ENCODE measurements at places on chromosomes 4 and X.

DNA sequence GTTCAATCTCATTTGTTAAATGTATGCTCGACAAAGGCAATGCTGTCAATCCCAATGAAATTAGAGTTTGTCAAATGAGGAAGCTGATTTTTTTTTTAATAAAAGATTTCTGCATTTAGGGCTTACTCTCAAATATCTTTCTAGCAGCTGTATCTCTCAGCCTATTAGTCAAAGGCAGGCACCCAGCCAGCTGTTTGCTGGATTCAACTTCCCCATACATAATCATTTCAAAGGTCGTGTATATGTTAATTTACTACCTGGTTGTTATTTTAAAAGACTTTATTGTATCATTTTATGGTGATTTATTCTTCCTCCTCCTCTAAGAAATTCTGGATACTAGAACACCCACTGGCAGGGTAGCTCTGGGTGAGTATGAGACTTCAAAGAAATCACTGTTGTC lies 27.1 kb downstream of the RAI2 start:
- no peak for DNase-seq

DNA sequence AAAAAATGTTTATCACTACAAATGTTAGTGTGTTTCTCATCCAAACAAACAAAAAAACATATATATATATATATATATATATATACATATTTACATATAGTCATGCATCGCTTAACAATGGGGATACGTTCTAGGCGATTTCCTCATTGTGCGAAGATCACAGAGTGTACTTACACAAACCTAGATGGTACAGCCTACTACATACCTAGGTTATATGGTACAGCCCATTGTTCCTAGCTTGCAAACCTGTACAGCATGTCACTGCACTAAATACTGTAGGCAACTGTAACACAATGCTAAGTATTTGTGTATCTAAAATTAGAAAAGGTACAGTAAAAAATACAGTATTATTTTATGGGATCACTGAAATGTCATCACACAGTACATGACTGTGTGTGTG lies 16.4 kb upstream of the TMSB4X start:
- DNase-seq: no peak

DNA sequence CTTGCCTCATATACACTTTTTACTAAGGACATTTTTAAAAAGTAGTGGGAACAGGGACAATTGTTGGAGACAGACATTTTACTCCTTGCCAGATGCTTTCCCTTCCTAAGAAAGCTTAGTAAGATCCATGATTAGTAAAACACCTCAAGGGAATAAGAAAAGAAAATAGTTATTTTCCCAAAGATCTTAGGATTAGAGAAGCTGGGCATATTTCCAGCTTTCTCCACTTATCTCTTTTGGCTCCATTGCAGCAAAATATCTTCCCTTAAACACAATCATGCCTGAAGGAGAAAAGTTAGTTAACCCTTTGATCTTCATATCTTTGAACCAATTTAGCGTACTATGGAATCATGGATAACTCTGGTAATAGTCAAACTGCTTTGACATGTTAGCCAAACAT lies 257.9 kb downstream of the PCDH18 start:
- peak; percentile 14 for DNase-seq

- DNase-seq: no peak
Measured at GRCh38 chrX:110188701-110189558, 129.0 kb downstream of the AMMECR1 start.

DNA sequence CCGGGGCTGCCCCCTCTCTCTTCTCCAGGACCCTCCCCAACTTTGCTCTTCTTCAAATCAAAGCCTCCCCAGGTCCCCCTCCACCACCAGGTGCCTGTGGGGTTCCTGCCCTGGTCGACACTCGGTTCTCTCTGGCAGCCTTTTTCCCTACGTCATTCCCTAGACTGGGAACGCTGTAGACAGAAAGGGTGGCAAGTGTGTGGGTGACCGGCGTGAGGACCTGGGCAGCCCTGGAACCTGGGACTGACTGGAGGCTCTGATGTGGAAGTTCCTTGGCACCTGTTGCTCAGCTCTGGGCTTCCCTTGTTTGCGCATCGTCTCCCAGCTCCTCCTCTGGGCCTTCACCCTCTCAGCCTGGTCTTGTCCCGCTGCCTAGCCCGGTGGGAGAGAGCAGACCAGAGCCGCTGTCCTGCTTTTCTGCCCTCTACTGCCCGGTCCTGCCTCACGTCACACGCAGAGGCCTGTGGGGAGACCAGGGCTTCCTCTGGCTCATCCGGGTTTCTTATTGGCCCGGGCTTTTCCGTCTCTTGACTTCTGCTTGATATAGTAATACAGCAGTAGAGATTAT lies 1.3 kb downstream of the TACC3 start:
- no peak for DNase-seq

GRCh38 chr4:186105647-186106321 lies 1.3 kb downstream of the FAM149A start:
- no peak for DNase-seq

DNA sequence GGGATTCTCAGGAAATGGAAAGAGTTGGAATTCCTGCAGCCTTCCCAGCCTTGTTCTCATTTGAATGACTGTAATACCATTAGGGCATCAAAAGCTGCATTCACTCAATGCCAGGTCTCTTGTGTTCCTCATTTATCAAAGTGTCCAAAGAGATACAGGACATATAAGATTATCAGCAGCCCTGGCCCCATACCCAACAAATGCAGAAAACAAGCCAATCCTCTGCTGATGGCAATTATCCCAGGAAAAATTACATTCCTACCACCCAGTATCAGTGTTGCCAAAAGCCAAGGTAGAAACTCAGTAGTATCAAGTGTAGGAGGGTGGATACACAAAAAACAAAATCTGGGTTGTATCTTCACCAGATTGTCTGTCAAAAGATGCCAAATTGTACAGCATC lies 18.5 kb upstream of the ASB5 start:
- DNase-seq: no peak

DNA sequence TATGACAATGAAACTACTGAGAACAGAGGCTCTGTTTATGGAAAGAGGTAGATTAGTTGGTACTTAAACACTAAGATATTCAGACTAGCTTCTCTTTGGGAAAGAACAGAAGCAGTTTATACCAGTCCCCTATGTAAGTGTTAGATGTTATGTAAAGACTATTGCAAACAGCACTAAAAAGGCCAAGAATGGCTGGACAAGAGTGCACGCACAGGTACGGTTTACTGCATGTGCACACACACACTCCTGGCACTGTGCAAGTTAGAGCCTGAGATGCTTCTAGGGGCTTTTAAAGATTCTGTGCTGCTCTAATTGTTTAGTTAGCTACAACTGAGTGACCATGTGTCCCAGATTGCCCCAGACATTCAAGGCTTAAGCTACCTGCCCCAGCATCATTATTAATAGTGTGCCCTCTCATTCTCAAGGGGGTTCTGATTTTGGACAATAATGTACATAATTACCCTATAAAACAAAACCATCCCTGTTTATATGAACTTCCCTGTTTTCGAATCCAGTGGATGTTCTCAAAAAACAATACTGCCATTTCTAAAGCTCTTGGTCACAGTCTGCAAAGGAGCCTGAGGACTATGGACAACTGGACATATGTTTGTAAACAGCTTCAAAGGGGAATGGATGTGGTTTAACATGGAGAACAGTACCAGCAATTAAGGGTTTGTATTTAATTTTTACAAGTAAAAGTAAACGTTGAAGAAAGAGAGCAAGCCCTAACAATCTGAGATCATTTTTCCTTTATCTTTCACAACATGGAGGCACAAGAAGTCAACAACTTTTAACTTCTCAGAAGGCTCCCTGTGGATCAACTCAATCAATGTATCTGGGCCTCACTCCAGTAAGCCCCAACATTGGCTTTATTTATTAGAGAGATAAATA lies 2.0 kb downstream of the SETD7 start:
- DNase-seq: no peak

DNA sequence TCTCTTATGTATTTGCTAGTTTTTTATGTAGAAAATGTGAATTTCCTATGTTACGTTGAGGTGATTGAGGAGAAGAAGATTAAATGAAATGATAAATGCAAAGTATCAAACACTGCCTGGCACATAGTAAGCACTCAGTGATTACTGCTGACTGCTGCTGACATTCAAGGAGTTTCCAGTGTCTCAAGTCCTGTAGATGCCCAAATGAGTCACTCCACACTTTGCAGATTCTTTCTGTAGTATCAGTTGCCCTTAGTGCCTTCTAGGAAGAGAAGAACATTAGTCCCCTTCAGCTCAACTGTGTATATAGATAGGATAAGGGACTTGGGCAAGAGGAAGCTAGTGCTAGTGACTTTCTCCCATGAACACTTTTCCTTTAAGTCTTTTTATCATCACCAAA lies 240.5 kb upstream of the TEX13A start:
- no peak for DNase-seq

- DNase-seq: no peak
Measured at GRCh38 chr4:139246166-139246565, 33.9 kb downstream of the MGARP start.

DNA sequence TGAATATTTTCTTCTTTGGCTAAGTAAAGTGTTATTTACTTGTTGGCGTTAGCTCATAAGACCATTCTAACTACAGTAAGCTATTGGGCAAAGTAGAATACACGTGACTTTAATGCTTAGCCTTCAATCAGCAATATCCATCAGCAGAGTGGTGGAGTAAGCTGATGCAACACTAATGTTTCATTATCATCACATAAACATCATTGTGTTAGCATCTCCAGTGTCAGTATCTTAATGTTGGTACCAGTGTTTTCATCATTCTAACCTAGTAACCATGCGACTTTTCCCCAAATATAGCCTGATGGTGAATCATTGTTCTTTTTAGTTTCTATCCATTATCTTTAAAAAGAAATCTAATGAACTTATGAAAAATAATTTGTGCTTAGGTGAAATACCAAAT lies 48.5 kb downstream of the APOOL start:
- DNase-seq: peak; percentile 3

GRCh38 chrX:70552130-70552704 lies 107.6 kb downstream of the DLG3 start:
- no peak for DNase-seq

DNA sequence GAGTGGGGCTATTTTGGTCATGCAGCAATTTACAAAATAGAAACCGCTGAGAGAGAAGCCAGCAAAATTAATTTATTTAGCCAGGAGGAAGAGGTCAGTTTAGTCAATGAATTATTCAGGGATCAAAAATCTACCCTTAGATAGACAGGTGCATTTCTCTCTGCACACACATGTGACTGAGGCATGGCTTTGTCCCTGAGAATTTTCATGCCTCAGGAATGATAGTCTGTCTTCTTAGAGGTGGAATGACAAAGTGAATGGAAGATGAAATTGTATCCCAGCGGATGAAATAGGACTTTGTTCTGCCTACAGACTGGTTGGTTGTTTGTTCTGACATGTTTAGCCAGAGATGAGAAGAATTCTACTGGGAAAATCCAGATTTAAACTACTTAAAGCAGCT lies 46.0 kb downstream of the ANKRD50 start:
- DNase-seq: no peak

- DNase-seq: peak; percentile 87
Measured at GRCh38 chr4:145709843-145710242, 29.9 kb downstream of the C4orf51 start.

DNA sequence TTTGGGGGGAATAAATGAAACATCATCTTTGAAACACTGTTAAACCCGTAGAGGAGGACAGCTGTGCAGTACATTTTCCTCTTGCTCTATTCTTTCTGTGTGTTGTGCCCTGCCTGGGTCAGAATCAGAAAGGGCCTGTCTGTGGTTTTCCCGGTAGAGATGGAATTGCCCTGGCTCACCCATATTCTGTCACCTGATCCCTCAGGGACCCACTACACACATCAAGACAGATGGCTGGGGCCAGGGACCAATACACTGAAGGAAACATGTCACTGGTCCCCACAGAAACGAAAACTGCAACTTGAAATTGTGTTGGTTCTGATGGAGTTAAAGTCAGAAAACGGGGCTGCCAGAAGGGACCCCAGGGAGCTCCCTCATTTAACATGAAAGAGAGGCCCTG lies 114.9 kb downstream of the ZNF827 start:
- no peak for DNase-seq

- DNase-seq: no peak
Measured at GRCh38 chrX:123454712-123455431, 270.8 kb downstream of the GRIA3 start.

- DNase-seq: no peak
Measured at GRCh38 chrX:37409278-37409677, 60.1 kb downstream of the PRRG1 start.

GRCh38 chr4:106366026-106366425 lies 2.6 kb downstream of the GIMD1 start:
- peak; percentile 70 for DNase-seq

Data from EL (cell line).